ENCODE measurements at places on chromosomes 2 and 18.

DNA sequence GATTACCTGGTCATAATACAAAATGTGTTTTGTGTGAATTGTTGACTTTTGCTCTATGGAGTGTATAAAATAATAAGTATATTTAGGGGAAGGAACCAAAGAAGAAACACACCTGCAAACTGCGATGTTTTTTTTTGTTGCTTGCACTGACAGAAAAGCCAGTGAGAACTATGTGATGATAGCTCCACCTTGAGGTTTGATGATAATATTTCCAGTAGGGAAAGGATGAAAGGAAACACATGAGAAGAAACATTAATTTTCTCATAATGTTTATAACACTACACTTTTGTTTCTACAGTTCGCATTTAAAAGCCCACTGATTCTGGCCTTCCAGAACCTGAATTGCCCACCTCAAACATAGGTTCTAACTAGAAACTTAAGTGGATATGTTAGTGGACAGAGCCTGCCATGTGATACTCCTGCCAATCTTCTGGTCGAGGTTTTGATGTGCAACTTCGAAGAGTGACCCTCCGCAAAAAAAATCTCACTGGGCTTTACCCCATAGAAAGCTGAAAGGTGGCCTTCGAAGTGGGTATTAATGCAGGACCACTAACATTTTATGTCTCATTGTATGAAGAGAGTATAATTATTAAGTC lies 476.4 kb upstream of the SPHKAP start:
- peak; percentile 32 for DNase-seq

DNA sequence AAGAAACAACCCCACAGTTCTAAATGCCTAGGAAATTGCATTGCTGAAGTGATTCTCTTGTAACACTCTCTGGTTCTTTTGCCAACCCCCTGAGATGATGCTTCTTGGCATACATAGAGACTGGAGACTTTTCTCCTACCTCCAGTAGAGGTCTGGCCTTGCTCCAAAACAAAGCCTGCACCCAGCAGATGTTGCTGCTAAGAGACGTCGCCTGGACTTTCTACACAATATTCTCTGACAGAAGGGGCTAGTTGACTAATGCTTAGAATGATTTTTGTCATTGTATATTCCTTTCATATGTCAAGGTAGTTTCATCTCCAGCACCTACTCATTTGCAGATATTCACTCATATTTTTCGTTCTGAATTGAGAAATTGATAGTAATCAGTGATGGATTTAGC lies 24.6 kb downstream of the SOWAHC start:
- DNase-seq: no peak

- no peak for DNase-seq
Observed at GRCh38 chr2:236993286-236993685, 92.4 kb upstream of the COPS8 start.

DNA sequence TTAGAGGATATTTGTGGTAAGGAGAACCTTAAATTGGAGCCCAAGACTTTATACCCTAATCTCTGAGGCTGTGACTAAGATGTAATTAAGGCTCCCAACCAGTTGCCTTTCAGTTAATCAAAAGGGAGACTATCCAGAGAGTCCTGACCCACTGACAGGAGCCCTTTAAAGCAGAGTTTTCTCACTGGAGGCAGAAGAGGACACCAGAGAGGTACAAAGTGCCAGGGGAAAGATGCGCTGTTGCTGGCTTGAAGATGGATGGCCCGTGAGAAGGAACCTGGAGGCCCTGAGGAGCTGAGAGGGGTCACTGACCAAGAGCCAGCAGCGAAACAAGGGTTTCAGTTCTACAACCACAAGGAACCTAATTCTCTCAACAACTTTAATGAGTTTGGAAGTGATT lies 137.3 kb downstream of the TMEM131 start:
- DNase-seq: no peak

DNA sequence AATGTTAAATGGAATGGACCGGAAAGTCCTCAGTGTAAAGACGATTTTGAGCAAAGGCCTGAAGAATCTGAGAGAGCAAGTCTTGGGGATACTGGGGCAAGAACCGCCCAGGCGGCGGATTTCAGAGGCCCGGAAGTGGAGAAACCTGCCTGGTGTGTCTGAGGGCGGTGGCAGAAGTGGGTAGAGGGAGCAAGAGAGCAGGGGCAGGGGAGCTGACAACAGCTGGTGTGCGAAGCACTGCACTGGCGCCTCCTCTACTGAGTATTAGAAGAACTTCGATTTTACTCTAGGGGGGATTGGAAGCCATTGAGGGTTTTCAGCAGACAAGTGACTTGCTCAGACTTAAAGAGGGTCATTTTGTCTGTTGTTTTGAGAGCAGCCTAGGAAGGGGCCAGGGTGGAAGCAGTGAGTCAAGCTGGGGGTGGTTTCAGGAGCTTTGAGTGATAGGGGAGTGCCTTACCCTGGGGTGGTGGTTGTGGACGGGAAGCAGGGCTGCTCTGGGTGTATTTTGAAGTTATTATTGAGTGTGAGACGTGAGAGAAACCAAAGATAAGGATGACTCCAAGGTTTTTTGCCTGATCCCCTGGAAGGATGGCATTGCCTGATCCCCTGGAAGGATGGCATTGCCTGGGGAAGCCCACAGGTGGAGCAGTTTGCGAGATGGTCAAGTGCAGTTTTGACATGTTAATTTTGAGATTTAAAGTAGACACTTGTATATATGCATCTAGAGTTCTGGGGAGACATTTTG lies 52.5 kb downstream of the ZNF236 start:
- no peak for DNase-seq

DNA sequence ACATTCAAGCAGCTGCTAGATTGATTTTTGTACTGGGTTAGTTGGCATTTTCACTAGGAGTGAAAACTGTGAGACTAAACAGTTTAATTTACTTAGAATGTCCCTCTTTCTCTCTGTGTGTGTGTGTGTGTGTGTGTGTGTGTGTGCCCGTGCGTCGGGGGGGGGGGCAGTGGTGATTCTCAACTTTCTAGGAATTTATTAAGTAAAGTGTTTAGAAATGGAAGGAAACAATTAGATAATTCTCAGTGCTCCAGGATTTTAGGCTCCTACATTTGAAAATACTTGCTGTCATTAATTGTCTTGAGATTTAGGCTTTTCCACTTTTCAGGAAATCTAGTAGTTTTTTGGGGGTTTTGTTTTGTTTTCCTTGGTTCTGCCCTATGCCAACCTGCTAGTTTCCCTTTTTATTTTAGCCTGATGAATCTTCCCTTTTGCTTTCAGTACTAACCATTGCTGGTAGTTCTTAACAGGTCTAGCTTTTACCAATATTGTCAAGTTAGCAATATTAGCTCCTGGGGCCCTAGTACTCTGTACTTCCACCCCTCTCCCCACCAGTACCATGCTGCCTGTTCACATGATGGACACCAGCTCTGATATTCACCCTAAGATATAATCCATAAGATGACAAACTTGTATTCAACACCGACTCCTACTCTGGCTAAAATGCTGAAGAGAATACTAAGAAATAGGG lies 4.9 kb downstream of the EPAS1 start:
- no peak for DNase-seq

GRCh38 chr2:199395311-199395710 lies 62.4 kb downstream of the SATB2 start:
- no peak for DNase-seq

Data from urothelium cell line (cell line).